Type B pancreatic cell (in vitro differentiated cells): ENCODE measurements at places on chromosomes 1 and 21.

GRCh38 chr1:162994921-162995320 lies 74.2 kb upstream of the RGS4 start:
- DNase-seq: no peak

GRCh38 chr1:165383067-165383466 lies 26.6 kb upstream of the LMX1A start:
- no peak for DNase-seq

DNA sequence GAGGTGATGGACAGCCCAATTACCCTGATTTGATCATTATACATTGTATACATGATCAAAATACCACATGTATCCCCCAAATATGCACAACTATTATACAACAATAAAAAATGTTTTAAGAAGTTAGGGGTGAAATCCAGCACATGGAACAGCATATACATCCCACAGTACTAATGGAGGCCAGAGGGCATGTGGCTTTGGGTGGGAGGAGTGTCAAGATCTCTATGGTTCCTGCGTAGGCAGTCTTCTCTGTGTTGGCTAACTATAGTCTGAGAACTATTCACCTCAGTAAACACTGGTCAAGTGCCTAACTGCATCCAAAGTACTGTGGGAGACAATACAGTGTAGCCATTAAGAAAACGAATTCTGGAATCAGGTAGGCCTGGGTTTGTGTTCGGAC lies 74.1 kb downstream of the GADD45A start:
- DNase-seq: no peak

DNA sequence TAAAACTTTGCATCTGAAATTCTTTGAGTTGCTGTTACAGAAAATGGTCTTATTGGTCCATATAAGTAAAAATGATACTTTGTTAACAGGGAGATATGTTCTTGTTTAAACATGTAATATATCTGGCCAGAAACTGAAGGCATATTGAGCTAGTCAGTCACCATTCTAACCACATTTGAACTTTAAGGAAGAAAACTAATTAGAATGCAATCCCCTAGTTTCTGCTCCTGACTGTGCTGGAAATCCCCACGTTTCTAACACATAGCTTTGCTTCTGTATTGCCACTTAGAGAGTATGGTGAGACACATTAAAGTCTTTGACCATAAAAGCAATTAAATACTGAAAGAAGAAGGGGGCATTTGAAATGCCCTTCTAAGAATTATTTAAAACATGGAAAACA lies 32.1 kb upstream of the HIVEP3 start:
- DNase-seq: no peak

DNA sequence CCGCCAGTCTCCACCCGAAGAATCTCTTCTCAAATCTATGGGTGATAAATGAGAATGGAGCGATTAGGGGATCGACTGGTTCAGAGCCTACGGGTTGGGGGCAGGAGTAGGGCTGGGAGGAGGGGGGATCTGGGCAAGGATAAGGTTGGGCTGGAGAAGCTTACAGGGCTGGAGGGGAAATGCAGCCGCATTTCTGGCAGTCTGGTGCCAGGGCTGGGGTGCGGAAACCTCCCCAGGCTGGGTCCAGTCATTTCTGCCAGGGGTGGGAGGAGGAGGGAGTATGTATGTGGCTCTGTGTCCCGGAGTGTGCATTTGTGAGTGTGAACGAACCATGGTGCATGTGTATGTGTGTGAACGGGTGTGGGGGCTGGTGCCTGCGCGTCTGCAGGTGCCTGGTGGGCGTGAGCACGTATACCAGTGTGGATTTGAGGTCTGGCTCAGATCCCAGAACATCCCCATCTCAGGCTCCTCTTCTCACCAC lies 10.2 kb downstream of the C1orf216 start:
- DNase-seq: no peak

GRCh38 chr1:193181985-193182384 lies 4.4 kb downstream of the B3GALT2 start:
- DNase-seq: no peak
